NCI-H524 (cell line): ENCODE measurements at places on chromosomes 12 and 14.

DNA sequence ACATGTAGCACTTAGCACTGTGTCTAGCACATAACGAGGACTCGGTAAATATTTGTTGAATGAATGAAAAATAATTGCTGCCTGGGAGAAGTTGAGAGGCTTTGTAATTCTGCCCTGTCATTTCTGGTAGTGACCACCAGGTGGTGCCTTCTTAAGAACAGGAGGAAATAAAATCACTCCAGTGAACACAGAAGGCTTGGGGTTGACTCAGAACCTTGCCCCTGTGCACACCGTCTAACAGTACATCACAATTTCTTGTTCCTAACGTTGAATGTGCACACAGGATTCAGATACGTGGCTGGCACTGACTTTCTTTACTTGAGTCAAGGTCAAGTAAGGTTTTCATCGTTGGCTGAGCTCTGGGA, 91.8 kb downstream of the RGS6 start:
- peak; percentile 59 for DNase-seq

- DNase-seq, result no peak
Measured at GRCh38 chr12:62679608-62680007, 213.0 kb downstream of the MON2 start.

DNA sequence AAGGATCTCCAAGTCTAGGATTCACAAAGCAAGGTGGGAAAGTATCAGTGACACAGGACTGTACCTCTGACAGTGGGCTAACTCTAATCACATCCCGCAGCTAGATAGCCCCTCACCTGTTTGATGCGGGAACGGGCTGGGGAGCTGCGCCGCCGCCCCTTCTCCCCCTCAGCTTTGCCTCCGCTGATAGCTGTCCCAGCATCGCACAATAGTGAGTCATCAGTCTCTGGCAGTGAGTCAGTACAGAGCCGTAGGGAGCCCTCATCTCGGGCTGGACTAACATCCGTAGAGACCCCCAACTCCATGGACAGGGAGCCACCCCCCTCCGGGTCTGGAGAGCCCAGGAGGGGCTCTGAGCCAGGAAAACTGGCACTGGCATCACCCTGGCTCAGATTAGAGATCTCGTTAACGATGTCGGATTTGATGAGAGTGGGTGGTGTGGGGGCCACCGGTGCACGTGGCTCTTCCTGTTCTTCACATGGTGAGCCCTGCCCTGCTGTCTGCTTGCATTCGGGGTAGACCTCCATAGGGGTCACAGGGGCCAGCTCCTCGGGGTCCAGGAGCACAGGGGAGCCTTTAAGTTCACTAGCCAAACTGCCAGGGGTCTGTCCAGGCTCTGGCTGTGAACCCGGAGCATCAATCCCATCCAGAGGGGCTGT, 10.9 kb downstream of the KMT2D start:
- DNase-seq, result no peak

DNA sequence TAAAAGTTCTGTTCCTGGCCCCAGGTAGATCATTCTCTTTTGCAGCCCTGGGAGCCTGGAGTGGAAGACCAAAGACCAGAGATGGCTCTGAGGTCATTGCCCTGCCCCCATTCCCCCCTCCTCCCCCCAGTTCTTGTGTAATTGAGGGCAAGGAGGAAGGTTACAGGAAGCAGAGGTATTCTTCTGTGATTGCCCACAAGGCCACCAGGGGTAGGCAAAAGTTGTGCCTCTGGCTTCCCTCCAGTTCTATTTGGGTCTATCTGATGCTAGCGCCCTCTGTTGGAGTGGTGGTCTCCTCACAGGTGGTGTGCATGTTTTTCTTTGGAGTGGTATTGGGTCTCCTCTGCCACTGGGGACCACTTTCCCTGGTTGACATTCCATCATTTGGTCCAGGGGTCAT, 41.2 kb upstream of the CRY1 start:
- DNase-seq, result peak; percentile 45

- no peak for DNase-seq
Measured at GRCh38 chr12:121893961-121894460, 5.4 kb downstream of the PSMD9 start.

GRCh38 chr14:55847766-55848165, 267.8 kb downstream of the KTN1 start:
- no peak for DNase-seq

- DNase-seq, result no peak
Measured at GRCh38 chr12:6029401-6029800, 84.3 kb upstream of the ANO2 start.

DNA sequence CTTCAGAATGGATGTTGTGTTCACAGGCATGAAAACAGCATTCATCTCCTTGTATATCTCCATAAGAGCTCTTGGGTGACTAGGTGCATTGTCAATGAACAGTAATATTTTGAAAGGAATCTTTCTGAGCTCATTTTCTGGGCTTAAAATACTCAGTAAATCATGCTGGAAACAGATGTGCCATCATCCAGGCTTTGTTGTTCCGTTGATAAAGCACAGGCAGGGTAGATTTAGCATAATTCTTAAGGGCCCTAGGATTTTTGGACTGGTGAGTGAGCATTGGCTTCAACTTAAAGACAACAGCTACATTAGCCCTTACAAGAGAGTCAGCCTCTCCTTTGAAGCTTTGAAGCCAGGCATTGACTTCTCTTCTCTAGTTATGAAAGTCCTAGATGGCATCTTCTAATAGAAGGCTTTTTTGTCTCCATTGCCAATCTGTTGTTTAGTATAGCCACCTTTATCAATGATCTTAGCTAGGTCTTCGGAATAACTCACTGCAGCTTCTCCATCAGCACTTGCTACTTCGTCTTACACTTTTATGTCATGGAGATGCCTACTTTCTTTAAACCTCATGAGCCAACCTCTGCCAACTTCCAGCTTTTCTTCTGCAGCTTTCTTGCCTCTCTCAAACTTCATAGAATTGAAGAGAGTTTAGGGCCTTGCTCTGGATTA, 79.6 kb upstream of the PSMA6 start:
- DNase-seq, result no peak

DNA sequence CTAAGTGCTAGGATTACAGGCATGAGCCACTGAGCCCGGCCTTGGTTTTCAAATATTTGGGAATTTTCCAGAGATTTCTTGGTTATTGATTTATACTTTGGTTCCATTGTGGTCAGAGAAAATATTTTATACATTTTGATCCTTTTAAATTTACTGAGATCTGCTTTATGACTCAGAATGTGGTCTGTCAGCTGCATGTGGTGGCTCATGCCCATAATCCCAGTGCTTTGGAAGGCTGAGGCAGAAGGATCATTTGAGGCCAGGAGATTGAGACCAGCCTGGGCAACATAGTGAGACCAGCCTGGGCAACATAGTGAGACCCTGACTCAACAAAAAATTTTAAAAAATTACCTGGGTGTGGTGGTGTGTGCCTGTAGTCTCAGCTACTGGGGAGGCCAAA, 49.8 kb downstream of the ADCK1 start:
- no peak for DNase-seq

GRCh38 chr12:56188778-56189098, 545 bp downstream of the SMARCC2 start:
- DNase-seq, result no peak

GRCh38 chr14:68506645-68507419, 286.0 kb downstream of the ZFP36L1 start:
- DNase-seq, result no peak

GRCh38 chr14:33335366-33335765, 396.7 kb downstream of the NPAS3 start:
- DNase-seq, result no peak

DNA sequence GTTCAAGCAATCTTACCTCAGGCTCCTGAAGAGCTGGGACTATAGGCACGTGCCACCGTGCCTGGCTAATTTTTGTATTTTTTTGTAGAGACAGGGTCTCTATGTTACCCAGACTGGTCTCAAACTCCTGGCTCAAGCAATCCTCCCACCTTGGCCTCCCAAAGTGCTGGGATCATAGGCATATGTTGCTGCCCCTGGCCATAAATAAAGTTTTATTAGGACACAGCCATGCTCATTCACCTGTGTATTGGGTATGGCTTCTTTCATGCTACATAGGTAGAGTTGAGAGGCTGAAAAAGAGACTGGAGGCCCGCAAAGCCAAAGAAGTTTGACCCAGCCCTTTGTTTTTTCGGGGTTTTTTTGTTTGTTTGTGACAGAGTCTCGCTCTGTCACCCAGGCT, 61.7 kb upstream of the NCOR2 start:
- DNase-seq, result no peak

DNA sequence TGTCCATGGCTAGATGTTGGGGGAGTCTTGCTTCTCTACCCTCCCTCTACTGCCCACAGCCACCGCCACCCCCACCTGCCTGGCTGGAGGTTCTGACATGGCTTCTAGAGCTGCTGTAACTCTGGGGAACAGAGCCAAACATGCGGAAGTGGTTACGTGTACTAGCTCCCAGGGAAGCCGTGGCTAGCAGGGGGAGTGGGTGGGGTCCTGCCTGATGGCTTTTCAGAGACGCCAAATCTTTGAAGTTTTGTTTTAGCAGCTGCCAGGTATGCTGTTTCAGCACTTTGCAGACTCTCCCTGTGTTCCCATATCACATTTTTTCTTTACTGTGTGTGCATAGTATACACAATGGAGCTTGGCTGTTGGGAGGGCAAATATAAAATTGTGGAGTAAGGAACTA, 150.3 kb downstream of the TGFB3 start:
- DNase-seq, result no peak

GRCh38 chr14:23142826-23143225, 23.8 kb upstream of the CEBPE start:
- DNase-seq, result no peak

GRCh38 chr14:49774106-49774505, 6.2 kb downstream of the KLHDC2 start:
- no peak for DNase-seq

- DNase-seq, result no peak
Measured at GRCh38 chr14:96213871-96214465, 9.3 kb downstream of the BDKRB2 start.

DNA sequence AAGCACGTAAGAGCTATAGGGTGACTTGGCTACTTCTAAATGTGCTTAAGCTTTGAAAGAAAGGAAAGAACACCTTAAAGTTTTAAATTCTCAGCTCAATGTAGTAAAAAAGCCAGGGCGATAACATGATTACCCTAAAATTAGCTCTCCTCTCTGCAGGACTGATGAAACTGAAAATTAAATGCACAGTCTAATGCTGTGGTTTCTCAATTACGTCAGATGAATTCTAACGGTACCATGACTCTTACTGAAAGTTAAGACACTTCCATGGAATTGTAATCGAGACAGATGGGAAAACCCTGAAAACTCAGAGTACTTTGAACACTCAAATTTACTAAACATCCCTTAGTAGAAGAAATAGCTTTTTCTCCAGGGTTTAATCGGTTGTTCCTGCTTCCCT, 25.9 kb upstream of the PRKD1 start:
- no peak for DNase-seq

GRCh38 chr12:59972905-59973304, 377.1 kb downstream of the SLC16A7 start:
- no peak for DNase-seq

GRCh38 chr12:8145754-8146441, 10.9 kb upstream of the ZNF705A start:
- no peak for DNase-seq

DNA sequence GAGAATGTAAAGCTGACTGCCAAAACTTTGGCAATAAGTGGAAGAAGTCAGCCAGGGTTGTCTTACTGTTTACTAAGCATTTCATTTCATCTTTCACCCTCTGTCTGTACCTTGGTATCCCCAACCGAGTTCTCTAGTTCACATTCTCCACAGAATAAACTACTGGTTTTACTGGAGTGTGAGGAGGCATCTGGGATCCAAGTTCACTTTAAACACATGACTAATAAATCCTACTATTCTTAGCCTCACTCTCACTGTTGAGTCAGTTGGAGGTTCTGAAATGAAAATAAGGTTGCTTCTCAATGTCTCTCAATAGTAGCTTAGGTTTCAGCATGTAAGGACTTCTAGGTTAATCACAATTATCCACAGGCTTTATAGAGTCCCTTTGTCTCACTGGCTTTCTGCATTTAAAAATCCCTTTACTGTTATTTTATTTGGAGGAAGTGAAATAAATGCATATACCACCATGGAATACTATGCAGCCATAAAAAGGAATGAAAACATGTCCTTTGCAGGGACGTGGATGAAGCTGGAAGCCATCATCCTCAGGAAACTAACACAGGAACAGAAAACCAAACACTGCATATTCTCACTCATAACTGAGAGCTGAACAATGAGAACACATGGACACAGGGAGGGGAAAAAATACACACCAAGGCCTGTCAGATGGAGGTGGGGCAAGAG, 95.8 kb downstream of the EPS8 start:
- DNase-seq, result no peak

DNA sequence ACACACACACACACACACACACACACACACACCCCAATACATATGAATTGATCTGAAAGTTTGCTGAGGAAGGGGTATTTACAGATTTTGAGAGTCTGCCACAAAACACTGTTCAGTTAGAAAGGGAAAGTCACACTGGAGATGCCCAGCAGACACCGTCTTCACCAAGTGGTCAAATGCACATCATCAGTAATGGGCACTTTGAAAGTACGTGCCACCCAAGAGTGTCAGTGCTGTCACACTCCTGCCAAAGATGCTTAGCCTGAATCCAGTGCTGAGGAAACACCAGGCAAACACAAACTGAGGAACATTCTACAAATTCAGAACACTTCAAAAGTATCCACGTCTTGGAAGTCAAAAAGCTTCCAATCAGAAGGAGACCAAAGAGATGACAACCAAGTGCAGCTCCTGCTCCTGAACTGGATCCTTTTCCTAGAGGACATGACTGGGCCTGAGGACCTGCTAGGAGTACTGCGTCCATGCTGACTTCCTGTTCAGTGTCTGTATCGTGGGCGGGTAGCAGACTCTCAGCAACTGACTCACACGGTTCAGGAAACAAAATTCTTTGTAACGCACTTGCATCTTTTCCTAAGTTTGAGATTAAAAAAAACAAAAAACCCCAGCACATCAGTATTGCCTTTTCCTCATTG, 18.6 kb downstream of the PSMC1 start:
- no peak for DNase-seq

- DNase-seq, result no peak
Measured at GRCh38 chr12:132263451-132264049, 65.8 kb downstream of the GALNT9 start.

GRCh38 chr12:128909653-128910052, 56.4 kb downstream of the GLT1D1 start:
- DNase-seq, result no peak

DNA sequence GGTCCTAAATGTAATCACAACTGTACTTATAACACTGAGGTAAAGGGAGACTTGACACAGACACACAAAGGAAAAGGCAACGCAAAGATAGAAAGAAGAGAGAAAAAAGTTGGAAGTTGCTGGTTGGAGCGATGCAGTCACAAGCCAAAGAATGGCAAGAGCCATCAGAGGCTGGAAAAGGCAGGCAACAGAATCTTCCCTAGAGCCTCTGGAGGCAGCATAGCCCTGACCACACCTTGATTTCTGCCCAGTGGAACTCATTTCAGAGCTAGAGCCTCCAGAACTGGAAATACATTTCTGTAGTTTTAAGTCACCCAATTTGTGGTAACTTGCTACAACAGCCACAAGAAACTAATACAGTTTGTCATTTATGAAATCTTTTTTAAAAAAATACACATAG, 89.2 kb downstream of the PUS7L start:
- DNase-seq, result no peak

GRCh38 chr14:85538636-85539035, 8.7 kb downstream of the FLRT2 start:
- no peak for DNase-seq

GRCh38 chr12:120759591-120760348, 34.1 kb downstream of the ACADS start:
- no peak for DNase-seq
